Bladder microvascular endothelial cell (primary cell): ENCODE measurements at places on chromosomes 1 and 21. TPM values are rescaled to one million over a fixed set of nuclear protein-coding genes. Genes with fewer than 3 reads are reported as not detected.

CCNL2 gene
- 54.7 and 196 TPM in 2 replicates for total RNA-seq

GNG12 gene
- total RNA-seq, result 90.5 and 245 TPM in 2 replicates

GUCA2A gene
- total RNA-seq, result not detected in 2 replicates

FMN2 gene
- 0.49 TPM in 1 of 2 replicates, not detected in the other for total RNA-seq

MEX3A gene
- total RNA-seq, result 2.4 and 12.2 TPM in 2 replicates

ZBTB8A gene
- 4.7 and 10.1 TPM in 2 replicates for total RNA-seq

TNFRSF1B gene
- total RNA-seq, result 23.9 and 48.1 TPM in 2 replicates

S100A8 gene
- total RNA-seq, result not detected in 2 replicates

GBP7 gene
- not detected in 2 replicates for total RNA-seq

FBLIM1 gene
- total RNA-seq, result 58.6 and 268 TPM in 2 replicates

ITLN1 gene
- not detected in 2 replicates for total RNA-seq

SLC44A5 gene
- total RNA-seq, result 0.16 and 1.6 TPM in 2 replicates

LRRC71 gene
- 0.16 and 0.19 TPM in 2 replicates for total RNA-seq

CLCA4 gene
- total RNA-seq, result not detected in 2 replicates

SLAMF9 gene
- total RNA-seq, result not detected in 2 replicates

IL20 gene
- not detected in 2 replicates for total RNA-seq

LHX4 gene
- total RNA-seq, result 0.19 TPM in 1 of 2 replicates, not detected in the other
